HTR-8/SVneo (cell line): ENCODE measurements at places on chromosomes 12 and 14.

GRCh38 chr14:94713115-94713514, 56.8 kb downstream of the GSC start:
- no peak for DNase-seq

GRCh38 chr12:43898474-43898873, 62.6 kb downstream of the TMEM117 start:
- no peak for DNase-seq

DNA sequence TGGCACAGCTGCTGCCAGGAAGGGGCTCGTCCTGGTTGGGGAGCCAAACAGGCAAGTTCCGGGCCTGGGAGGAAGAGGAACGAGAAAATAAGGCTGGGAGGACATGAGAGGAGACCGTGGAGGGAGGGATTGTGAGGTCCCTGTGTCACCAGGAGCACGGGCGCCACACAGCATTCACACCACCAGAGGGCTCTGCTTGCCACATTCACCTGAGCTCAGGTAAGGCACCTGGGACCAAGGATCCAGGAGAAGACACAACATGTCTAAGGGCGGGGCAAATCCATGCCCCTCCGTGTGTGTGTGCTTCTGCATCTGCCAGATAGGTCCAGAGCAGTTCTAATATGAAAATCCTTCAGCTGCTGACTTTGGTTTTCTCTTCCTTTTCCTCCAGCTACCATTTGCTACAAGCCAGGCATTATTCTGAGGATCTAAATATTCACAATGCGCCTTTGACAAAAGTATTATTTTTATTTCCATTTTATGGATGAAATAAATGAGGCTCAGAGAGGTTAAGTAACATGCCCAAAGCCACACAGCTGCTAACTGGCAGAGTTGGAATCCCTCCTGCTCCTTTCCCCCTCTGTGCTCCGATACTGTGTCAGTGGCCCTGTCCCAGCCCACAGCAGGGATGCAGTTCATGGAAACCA, 14.6 kb downstream of the RAPGEF3 start:
- DNase-seq, result no peak

DNA sequence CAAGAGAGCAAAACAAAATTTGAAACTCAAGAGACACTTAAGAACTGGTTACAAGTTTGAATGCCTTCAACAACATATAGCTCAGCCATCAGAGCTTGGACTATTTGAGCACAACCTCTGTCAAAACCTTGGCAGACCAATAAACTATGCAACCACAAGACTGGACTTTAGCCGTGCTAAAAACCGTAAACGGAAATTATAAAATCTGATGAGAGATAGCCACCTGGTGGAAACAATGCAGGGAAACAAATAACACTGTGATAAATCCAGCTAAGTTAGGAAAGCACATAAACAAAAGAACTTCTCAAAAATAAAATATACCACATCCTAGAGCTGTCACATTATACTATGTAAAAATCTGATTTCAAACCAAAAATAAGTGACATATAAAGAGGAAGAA, 1074.2 kb upstream of the NOVA1 start:
- DNase-seq, result peak; percentile 10

DNA sequence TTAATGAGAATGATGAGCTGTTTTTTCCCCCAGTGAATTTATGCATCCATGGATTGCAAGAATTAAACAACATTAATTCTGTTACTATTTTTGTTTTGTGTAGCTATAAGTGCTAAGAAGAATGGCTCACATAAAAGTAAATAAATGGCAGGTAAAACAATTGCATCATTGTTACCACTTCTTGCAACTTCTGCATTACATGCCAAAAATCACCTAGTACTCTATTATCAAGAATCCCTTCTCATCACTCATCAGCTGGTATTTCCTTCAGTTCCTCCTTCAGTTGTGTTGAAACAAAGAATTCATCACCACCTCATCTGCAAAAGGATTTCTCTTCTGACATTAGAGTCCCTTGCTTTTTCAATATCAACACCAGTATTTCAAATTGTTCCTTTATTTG, 773 bp downstream of the A2M start:
- no peak for DNase-seq

GRCh38 chr14:76956316-76957090, 72.0 kb downstream of the IRF2BPL start:
- DNase-seq, result peak; percentile 94

- DNase-seq, result peak; percentile 45
These were observed 9.5 kb downstream of the RITA1 start for GRCh38 chr12:113194971-113195391.

DNA sequence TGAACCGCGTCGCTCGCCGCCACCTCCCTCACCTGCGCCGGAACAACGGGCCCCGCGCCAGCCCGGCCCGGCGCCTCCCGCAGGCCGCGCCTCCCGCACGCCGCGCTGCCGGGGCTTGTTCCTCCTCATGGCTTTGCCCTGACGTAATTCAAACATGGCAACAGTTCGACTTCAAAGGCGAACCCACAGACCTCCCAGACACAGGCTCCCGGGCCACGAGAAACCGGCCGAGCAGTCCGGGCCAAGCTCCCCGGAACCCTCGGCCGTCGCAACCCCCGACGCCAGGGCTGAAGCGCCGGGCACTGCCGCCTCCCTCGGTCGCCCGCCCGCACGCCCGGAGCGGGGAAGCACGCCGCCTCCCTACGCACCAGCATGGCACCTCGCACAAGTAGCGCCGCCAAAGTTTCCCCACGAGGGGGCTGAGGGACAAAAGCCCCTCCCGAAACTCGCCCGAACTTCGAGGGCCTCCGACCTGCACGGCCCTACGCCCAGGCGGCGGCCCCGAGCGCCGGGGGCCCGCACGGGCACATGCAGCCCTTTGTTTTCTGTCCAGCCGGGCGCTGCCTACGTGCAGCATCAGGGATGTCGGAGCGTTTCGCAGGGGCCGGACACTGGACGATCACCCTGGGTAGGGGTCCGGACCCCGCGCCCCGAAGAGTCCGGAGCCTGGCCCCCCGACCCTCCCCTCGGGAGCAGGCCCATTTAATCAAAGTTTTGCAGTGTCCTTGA, 1.7 kb downstream of the SINHCAF start:
- DNase-seq, result no peak

DNA sequence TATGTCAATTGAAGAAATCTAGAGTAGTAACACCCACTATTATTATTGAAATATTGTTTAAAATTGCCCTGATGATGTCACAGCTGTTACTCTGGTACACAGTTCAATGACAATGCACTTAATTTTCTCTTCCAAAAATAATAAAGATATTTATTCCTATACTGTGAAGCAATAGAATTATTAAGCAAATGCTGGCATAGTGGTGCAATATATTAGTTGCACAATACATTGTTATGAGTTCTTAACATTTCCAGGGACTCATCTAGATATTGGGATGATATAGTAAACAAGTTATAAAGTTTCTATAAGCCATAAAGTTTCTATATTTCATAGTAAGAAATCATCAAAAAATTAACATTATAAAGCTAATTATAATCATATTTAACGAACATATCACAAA, 897.8 kb downstream of the LRFN5 start:
- DNase-seq, result no peak

DNA sequence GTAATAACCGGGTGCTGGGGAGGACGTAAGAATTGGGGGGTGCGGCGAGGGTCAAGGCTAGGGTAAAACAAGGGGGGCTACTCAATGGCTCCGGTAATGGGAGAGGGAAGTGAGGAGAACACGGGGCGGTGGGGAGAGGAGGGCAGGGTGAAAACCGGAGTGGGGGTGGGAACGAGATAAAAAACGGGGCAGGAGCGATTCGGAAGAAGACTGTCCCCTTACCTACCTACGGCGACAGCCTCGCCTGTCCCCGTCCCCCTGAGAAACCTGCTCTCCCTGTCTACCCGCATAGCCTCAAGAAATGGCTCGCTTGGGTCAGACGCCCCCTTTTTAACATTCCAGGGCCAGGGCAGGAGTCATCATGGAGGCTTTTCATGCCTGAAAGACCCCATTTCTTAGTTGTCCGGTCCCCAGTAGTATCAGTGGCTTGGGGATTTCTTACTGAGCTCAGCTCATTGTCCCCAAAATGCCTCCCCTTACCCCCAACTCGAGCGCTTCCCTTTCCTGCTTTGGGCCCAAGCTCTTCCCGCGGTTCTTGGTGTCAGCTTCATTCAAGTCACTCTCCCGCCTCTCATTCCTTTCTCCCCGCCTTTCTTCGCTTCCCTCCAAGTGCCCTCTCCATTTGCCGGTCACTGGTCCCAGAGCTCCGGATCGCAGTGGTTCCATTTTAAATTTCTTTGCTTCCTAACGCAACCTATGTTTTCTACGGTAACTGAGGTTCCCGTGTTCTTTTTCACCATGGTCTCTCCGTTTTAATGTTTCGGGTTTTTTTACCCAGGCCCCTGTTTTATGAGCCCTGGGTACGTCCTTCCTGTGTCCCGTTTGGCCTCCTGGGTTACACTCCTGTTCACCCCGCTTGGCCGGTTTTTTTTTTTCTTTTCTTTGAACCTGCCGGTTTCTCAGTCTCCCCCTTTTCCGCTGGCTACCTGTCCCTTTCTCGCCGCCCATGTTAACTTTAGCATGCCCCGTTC, 1.2 kb upstream of the WSB2 start:
- DNase-seq, result peak; percentile 45

DNA sequence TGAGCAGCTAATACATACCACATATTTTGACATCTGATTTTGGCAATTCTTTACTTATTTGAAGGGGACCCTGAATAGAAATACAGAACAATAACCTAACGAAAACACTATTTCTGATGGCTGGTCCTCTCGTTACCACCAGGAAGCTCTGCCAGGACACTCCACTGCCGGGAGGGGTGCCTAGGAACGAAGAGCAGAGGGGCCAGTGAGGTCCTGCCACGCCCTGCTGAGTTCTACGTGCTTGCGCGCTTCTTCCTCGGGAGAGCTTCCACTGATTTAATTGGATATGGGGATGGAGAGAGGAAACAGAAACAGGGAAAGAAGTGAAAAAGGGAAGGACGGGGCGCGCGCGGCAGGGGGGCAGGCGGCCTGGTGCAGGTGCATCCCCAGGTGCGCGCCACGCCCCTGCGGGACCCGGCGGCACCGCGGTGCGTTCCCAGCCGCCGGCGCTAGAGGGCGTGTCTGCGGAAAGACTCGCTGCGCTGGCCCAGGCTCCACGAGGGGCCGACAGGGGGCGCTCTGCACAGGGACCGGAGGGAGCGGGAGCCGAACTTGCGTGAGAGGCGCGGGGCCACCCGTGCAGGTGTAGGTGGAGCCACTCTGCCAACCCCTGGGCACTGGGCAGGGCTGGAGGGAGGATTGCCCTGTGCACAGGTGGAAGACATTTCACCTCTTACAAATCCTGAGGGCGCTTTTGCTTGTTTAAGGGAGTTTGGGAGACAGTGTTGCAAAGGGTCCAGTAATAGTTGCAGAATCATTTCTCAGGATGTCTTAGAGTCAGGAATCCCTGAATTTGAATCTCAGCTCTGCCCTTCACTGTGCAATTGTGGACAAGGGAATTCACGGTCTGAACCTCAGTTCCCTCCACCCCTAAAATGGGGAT, 986.3 kb upstream of the TMEM132C start:
- no peak for DNase-seq

DNA sequence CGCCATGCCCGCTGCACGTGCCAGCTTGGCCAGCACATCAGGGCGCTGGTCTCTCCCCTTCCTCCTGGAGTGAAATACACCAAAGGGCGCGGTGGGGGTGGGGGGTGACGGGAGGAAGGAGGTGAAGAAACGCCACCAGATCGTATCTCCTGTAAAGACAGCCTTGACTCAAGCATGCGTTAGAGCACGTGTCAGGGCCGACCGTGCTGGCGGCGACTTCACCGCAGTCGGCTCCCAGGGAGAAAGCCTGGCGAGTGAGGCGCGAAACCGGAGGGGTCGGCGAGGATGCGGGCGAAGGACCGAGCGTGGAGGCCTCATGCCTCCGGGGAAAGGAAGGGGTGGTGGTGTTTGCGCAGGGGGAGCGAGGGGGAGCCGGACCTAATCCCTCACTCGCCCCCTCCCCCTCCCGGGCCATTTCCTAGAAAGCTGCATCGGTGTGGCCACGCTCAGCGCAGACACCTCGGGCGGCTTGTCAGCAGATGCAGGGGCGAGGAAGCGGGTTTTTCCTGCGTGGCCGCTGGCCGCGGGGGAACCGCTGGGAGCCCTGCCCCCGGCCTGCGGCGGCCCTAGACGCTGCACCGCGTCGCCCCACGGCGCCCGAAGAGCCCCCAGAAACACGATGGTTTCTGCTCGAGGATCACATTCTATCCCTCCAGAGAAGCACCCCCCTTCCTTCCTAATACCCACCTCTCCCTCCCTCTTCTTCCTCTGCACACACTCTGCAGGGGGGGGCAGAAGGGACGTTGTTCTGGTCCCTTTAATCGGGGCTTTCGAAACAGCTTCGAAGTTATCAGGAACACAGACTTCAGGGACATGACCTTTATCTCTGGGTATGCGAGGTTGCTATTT, 914 bp upstream of the CCND2 start:
- DNase-seq, result no peak

GRCh38 chr12:110135806-110136205, 11.6 kb downstream of the IFT81 start:
- DNase-seq, result no peak

- DNase-seq, result peak; percentile 27
These were observed 84.4 kb downstream of the C2CD5 start for GRCh38 chr12:22459838-22460490.

DNA sequence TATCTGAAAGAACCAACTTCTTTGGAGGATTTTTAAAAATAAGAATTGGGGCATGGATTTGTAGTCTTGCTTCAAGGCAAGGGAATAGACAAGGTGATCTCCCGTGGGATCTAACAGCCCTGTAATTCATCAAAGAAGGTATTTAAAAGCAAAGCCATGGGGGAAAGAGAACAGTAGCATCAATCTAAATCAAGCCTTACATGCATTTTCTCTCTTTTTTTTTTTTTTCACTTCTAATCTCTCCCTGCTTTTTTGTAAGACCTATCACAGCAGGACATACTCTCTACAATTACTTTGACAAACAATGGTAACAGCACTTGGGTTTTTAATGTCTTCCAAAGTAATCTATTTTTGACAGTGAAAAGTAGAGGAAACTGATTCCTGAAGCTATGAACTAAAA, 367.9 kb downstream of the PAWR start:
- DNase-seq, result no peak

DNA sequence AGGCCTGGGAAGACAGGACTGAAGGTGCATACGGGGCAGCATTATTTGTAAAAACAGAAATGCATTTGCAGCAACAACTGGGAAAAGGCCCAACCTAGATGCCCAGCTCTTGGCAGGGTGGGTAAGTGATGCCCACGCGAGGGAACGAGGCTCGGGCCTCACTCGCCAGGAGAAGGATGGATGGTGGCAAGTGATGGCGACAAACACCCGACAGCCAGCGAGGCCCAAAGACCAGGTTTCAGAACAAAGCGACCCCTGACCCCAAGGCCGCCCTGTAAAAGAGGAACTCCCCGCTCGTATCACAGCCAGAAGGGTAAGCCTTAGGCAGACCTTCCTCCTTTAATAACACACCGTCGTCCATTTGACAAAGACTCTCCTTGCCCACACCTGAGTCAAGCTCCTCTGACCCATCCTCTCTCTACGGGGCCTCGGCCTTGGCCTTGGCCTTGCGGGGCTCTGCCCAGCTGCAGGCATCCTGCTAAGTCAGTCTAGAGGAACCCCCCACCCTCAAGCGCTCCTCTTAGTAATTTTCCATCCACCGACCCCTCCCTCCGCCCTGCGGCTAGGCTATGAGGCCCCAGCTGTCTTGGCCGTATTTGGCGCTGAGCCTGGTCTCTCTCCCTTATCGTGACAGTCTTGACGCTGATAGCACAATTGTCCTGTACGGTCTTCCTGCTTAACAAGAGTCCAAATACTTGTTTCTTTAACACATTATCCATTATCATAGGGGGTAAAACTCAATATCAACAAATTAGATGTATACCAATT, 80.2 kb downstream of the NCOR2 start:
- DNase-seq, result no peak
